Inflammatory macrophage treated with lipopolysaccharide for 1 hour (primary cell): ENCODE measurements at places on chromosomes 3 and 15.

GRCh38 chr3:146390957-146391356 is 78.4 kb downstream of the PLSCR2 start:
- no peak for DNase-seq

DNA sequence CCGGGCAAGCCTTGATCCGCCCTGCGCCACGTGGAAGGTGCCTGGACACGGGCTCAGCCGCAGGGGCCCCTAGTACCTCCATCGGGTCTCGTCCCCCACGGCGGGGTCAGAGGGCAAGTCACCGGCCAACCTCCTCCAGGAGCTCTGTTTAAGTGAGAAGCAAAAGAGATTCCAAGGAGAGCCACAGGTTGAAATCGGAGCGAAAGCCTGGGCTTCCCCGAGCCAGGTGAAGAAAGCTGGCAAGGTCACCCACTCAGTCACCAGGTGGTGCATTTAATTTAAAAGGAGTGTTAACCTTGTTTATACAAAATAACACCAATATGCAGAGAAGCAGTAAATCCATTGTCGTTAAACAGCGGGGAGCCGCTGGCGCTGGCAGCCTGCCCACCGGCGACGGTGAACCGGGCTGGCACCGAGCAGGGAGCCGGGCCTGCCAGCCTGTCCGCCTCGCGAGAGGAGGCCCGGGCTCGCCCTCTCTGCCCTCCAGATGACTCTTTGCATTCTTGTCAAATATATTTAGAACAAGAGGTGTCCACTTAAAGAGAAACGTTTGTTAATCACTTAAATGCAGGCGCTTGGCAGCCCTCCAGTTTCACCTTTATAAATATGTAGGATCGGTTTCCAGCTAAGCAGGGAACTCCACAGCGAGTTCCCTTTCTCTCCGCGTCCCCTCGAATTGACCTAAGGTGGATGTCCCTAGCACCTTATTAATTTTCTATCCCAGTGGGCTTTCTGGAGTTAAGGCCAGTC is 277.3 kb upstream of the NR2F2 start:
- no peak for DNase-seq

GRCh38 chr15:36175741-36176291 is 403.6 kb upstream of the CDIN1 start:
- no peak for DNase-seq

GRCh38 chr15:63909819-63910437 is 76.2 kb upstream of the HERC1 start:
- DNase-seq = no peak

GRCh38 chr3:171865191-171865865 is 22.2 kb downstream of the TMEM212 start:
- DNase-seq = peak; percentile 30

DNA sequence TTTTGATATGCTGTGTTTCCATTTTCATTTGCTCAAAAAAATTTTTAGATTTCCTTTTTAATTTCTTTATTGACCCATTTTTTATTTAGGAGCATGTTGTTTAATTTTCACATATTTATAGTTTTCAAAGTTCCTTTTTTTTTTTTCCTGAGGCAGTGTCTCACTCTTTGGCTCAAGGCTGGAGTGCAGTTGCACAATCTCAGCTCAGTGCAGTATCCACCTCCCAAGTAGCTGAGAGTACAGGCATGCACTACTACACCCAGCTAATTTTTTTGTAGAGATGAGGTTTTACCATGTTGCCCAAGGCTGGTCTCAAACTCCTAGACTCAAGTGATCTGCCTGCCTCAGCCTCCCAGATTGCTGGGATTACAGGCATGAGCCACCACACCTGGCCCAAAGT is 36.2 kb downstream of the PFN2 start:
- DNase-seq = peak; percentile 9
